ENCODE measurements at places on chromosomes 12 and 14. TPM values are rescaled to one million over a fixed set of nuclear protein-coding genes. Genes with fewer than 3 reads are reported as not detected.

Gene HOXC11
- 1.1 TPM for total RNA-seq

Gene MYL2
- total RNA-seq, result 1.1 TPM

DNA sequence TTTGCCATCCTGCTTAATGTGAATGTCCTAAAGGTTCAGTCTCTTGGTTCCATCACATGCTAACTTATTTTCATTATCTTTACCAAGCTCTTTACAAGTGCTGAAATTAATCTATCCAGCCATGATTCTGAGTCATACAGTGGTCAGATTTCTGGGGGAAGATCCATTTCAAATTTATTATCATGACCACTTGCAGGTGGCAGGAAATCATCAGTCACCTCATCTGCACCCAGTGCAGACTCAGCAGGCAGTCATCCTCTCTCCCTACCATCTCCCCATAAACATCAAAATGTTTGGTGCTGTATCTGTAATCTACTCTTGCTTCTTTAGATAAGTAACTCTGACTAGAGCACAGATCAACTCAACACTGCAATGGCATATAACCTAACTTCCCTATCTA is 23.5 kb downstream of the ATG14 start:
- DNase-seq, result no peak

DNA sequence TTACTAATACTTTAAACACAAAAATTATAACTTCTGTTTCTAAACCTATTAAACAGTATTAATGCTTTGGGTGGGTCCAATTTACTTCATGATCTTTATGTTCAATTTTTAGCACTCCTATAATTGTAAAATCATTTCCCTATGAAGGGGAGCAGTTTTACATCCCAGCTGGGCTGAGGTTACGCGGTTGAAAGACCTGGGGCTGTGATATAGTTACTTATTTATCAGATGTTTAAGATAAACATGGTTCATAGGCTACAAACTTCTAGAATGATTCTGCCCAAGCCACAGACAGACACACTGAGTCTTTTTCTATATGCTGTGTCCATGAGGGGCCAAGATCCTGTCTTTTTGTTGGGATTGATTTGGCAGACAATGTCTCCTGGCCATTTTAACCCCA is 44.4 kb downstream of the DYRK2 start:
- no peak for DNase-seq

Gene MANSC4
- total RNA-seq, result not detected

DNA sequence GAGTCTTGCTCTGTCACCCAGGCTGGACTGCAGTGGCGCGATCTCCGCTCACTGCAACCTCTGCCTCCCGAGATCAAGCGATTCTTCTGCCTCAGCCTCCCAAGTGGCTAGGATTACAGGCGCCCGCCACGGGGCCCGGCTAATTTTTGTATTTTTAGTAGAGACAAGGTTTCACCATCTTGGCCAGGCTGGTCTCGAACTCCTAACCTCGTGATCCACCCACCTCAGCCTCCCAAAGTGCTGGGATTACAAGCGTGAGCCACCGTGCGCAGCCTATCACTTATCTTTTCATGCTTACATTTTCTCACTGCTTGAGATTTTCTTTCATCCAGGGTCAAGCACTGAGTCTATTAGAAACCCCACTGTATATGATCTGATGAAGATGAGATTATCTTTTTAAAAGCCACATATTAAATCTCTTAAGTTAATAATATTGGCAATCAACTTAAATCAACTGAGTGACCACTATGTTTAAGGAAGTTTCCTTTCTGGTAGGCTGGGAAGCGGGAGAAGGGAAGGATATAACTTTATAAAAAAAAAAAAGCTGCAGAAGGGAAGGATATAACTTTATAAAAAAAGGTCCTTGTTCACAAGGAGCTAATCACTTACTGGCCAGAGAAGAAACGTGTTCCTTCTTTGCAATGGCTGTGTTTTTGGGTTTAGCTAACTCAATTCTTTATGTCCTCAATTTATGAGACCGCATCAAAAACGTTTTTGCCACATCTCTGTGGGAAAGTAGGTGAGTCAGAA is 1.3 kb upstream of the MDM2 start:
- DNase-seq, result no peak

DNA sequence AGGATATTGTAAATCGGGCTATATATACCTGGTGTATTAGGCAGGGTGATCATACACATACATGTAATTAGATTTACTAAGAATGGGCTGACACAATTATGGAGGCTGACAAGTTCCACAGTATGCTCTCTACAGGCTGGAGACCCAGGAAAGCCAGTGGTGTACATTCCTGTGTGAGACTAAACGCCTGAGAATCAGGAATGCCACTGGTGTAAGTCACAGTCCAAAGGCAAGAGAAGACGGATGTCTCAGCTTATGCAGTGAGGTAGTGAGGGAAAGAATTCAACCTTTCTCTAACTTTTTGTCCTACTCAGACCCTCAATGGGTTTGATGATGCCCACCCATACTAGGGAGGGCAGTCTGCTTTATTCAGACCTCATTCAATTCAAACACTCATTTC is 57.1 kb downstream of the METTL25 start:
- no peak for DNase-seq

Gene ISM2
- total RNA-seq, result 0.16 TPM

DNA sequence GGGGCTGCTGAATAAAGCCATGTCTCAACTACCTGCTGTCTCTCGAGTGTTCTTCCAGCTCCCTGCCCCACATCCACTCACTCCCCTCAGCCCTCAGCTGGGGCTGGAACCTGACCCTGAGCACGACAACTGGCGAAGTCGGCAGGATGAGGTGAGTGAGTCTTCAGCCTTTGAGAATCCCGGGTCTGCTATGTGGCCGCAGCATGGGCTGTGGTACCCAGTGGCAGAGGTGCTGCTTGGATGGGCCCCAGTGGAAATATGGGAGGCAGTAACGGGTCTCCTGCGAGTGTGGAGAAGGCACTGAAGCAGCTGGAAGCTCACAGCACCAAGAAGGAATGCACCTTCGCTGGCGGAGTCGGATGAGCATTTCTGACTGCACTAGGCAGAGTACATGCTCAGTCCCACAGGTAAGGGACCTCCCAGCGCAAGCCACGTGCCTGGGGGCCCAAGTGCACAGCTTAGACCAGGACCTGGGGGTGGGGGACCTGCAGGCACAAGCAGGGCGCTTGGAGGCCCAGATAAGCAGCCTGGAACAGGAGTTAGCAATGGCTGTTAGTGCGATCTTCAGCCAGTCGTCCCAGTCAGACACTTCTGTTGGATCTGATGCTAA is 95.5 kb upstream of the TMPO start:
- DNase-seq, result peak; percentile 56

Gene NOS1
- total RNA-seq, result 131 TPM

Gene SLC38A2
- total RNA-seq, result 213 TPM

DNA sequence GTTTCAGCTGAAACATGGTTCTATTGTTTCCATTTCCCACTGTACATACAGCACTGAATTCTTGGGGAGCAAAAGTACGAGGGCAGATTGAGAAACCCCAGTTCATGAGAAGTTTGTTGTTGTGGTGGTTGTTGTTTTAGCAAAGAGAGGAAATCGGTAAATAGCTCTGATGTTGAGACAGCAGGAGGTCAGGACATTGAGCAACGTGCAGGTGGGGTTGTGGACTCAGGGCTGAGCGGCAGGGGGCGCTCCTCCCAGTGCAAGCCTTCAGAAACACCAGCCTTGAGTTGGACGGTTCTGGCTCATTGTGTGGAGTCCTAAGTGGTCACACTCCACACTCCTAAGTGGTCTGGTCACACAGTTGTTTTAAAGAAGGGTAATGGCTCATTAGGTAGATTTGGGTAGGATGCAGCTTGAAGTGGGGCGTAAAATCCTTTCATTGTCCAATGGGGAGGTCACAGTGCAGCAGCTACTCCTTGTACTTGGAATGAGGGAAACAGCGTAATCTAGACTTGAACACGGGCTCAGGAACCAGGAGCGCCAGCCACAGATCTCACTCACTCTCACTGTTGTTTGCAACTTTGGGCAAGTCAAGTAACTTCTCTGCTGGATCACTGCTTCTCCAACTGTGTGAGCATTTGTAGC is 14.5 kb upstream of the PWP1 start:
- DNase-seq, result peak; percentile 47

Gene MMP17
- 2.3 TPM for total RNA-seq

Gene MGAT4C
- 0.03 TPM for total RNA-seq

GRCh38 chr14:24280797-24281460 is 9.5 kb upstream of the RABGGTA start:
- no peak for DNase-seq

DNA sequence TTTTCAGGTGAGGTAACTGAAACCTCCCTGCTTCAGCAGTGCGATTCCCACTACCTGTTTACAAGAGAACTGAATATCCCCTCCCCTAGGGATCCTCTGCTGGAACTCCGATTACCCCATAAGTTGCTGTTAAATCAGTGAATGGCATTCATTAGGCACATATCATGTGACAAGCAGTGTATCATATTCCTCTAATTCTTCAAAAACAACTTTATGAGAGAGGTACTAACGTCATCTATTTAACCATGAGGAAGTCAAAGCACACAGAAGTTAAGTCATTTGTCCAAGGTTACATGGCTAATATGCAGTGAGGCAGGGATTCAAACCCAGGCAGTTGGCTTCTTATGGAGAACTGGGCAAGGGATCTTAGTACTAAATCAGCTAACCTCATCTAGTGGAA is 43.9 kb upstream of the PCED1B start:
- no peak for DNase-seq

Gene IL31
- not detected for total RNA-seq

DNA sequence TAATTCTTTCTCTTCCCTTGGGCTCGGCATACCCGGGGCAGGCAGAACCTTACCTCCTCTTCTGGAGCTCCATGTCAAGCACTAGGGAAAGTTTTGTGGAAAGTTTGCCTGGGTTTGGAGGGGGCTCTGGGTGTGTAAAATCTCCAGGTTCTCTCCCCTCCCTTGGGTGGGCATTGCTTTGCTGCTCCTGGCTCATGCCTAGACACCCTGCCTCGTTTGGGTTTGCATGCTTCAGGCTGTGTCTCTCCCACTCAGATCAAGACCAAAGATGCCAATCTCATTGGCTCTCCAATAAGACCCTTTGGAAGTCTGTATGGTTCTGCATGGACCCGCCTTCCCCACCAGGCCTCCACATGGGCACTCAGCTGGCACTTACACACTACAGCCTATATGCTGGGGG is 6.2 kb upstream of the KRT2 start:
- no peak for DNase-seq

DNA sequence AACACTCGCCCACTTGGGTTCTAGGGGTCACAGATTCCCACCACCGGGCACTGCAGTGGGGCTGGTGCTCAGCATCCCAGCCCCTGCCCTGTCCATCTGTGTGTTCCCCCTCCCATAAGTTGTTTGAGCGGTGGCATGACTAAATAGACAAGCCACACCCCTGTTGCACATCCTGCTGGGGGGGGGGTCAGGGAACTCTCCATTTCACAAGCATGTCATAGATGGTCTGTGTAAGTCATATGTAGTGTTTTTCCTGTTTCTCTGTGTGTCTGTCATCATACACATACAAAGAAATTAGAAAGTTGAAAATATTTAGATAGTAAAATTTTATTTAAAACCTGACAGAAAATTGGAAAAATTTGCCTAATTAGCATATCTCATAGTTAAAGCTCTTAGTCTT is 270.2 kb downstream of the IPO8 start:
- DNase-seq, result no peak

DNA sequence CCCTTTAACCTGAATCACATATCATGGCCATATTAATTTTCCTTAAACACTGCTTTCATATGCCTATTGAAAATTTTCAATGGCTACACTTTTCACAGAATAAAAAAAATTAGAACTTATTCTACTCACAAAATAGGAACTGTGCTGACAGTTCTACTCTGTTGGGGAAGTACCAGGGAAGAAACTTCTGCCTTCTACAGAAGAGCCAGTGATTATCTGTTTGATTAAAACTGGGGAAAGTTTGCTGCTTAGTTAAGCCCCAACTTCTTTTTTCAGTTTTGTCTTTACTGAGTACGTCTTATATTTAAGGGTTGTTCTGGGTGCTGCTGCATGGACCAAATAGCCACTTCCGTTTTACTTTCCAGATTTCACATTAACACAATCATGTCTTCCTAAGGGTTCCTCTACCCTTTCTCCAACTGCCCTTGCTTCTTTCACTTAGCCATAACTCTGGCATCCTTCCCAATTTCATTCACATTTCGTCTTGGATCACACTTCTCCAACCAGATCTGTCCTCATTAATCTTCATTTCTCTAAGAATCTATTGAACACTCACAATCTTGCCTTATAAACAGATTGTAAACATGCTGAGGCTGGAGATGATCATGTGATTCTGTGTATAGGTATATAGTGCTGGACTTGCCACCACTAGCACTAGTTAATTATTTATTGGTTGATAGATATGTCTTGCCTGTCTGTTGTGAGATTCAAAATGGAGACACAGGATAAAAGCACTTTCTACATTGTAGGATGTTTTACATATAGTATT is 1.9 kb upstream of the SEL1L start:
- DNase-seq, result no peak

DNA sequence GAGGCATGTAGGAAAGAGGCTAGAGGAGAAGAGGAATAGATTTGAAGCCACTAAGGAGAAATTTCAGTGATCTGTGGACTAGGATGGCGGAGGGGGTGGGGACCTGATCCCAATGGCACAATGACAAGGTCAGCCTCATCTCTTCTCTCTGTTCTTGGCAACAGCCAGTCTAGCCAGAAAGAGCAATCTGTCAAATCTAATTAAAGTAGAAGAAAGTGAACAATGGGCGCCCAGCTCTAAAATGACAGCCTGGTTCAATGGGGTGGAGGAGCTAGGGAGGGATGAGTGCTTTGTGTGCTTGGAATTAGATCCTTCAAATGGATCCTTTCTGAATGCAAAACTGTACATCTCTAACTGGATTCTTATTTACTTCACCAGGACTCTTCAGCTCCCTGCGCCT is 37.2 kb upstream of the TUBA1C start:
- no peak for DNase-seq

DNA sequence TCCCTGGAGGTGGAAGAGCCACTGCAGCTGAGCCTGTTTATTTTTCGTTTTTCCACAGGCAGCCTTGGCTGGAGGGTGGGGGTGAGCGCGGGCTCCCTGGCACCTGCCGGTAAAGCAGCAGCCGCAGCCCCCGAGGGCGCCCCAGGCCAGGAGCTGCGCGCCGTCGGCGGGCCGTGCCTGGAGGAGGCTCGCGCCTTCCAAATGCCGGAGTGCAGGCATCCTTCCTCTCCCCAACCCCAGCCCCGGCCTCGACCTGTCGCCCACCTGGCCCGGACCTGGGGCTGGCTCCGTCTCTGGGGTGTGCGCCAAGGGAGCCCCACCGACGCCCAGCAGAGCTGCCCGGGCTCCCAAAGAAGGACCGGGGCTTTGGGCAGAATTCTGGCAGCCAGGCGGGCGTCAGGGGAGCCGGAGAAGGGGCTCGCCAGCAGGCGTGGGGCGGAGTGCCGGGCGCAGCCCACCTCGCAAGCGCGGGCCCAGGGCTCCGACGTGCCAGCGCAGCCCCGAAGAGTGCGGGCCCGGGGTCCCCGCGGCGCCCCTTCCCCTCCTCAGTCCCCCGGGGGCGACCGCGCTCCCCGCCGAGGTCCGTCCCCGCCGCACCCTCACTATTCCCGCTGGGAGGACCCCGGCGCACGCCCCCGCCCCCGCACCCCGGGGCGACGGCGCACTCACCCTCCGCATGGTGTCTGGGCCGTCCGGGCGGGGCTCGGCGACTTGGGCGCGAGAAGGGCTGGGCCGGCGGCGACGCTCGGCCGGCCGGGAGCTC is 130.3 kb downstream of the NDUFA12 start:
- DNase-seq, result no peak
